Endodermal cell (in vitro differentiated cells): ENCODE measurements at places on chromosomes 4 and X.

GRCh38 chrX:119521246-119521645, 44.0 kb downstream of the STEEP1 start:
- DNase-seq: no peak

- DNase-seq: no peak
Measured at GRCh38 chr4:158001756-158002155, 171.1 kb downstream of the GASK1B start.

DNA sequence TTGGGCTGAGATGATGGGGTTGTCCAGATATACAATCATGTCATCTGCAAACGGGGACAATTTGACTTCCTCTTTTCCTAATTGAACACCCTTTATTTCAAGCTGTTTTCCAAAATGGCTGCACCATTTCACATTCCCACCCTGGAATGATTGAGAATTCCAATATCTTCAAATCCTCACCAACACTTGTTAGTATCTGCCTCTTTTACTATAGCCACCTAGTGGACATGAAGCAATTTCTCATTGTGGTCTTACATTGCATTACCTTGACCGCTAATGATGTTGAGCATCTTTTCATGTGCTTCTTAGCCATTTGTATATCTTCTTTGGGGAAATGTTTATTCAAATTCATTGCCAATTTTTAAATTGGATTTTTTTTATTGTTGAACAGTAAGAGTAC, 364.8 kb downstream of the SMARCA1 start:
- no peak for DNase-seq

DNA sequence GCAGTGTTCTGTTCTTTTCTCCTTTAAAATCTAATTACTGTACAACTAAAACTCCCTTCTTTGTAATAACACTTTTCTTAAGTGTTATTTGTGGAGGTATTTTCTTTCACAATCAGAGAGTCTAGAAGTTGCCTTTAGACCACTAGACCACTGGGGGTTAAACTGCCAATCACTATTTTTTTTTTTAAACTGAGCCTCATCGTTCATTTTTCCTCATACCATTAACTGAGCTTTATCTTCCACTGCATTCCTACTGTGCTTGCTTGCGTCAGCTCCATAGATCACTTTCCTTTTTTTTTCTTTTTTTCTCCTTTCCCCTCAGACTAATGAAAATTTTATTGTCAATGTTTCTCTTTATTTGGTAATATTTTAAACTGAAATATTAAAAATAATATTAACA, 310.6 kb downstream of the PDHA2 start:
- DNase-seq: no peak

GRCh38 chr4:138845054-138845453, 170.5 kb upstream of the NOCT start:
- peak; percentile 42 for DNase-seq

GRCh38 chr4:7787067-7787466, 152.6 kb downstream of the AFAP1 start:
- DNase-seq: no peak

DNA sequence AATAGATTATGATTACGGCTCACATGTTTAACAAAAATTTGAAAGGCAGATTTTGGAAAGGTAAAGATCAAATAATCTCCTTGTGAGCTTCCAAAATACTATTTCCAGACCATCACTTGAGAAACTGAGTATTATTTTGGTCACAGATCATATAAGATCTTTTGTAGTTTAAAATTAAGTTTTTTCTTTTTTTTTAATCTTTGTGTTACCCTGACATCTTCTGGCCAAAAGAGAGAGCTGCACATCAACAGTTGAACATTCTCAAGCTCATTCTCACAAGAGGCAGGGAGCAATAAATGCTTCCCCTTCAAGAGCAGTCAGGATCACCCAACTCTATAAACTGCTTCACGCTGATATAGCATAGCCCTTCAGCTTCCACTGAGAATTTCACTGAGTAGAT, 15.9 kb downstream of the TMEM192 start:
- no peak for DNase-seq

DNA sequence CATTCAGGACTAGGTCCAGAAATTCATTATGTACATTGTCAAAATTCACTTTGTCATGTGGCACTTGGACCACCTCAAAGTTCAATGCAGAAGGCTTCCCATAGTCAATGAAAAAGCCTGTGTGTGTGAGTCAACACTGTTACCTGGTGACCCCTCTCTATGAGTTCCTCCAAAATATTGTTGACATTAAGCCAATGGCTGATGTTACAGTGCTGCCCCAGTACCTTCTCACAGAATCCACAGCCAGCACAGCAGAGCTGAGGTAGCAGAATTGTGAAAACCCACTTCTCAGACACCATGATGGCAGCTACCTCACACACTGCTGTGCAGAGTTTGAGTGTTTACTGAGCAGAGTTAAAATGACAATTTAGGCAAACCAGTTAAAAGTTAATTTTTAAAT, 22.4 kb upstream of the UGT2B4 start:
- no peak for DNase-seq

GRCh38 chr4:54728368-54728767, 70.6 kb downstream of the KIT start:
- no peak for DNase-seq

DNA sequence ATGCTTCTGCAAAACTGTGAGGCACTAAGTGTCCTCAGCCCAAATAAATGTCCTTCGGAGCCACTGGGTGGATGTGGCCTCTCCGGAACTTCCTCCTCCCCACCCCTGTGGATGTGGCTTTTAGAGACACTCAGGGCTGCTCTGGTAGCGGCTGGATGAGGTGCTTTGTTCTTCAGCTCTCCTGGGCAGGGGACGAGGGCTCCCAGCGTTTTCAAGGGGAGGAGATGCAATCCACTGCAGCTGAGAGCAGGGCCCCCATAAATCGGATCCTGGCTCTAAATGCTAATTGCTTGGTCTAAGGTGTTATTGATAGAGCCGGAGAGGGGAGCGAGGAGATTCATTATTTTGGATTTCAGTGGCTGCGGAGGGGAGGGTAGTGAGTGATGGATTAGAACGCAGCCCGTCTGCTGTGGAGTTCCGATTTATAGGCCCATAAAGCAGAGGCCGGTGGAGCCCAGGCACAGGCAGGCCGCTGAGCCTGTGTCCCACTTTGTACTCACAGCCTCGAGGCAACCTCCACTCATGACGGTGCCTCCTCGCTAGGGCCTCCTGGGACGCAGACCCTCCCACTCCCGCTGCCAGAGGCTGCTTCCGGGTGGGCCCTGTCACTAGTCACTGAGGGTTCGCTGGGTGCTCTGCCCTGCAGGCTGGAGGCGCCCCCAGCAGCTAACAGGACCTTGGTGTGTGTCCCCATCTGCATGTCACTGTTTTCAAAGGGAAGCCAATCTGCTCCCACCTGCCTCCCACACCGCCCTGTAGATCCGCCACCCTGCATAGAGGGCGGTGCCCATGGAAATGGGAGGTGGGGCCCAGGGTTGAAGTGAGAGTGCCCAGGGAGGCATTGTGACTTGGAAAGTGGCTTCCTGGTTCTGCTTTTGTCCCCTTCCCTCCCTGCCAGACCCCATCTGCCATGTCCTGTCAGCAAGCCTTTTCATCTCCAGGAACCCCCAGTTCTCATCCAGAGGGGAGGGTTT, 135.4 kb upstream of the PSAPL1 start:
- no peak for DNase-seq

DNA sequence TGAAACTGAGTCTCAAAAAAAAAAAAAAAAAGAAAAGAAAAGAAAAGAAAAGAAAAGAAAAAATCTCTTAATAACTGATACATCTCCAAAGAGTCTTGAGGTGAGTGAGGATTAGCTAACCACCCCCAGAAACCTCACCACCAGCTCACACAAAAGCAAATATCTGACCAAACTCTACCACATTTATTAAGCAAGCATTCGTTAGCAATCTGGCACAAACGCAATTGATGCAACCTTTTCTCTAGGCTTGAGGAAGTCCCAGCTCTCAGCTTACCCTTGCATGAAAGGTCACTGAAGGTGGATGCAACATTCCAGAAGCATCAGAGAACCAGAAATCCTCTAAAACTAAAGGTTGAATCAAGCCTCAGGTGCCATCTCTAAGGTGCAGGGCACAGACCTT, 231.9 kb upstream of the BCOR start:
- no peak for DNase-seq

GRCh38 chr4:120881351-120881750, 41.2 kb downstream of the PRDM5 start:
- no peak for DNase-seq

GRCh38 chr4:176443646-176444409, 124.1 kb downstream of the SPCS3 start:
- no peak for DNase-seq

- DNase-seq: no peak
Measured at GRCh38 chr4:127896528-127896927, 15.8 kb downstream of the PLK4 start.

DNA sequence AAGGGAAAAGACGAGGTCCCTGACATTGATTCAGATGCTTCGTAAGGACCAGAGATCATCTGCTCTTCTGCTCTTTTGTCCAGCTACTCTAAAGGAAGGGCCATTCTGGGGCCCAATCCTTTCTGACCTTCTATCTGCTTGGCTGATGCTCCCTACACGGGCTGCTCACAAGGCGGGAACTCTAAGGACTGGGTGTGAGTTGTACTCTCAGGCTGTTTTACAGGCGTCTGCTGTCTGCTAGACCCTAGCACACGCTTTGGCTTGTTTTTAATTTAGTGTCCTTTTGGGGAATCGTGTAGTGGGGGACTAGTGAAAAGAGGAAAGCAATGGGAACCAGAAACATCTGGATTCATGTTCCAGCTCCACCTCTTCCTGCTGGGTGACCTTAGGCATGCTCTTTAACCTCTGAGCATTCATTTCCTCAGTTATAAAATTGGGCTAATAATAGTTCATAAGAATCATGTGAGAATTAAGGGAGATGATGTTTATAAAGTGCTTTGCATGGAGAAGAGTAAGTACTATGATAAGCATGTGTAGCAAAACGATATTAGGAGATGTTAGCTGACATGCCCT, 53.1 kb downstream of the CASP3 start:
- DNase-seq: no peak

GRCh38 chr4:2806390-2807355, 13.8 kb downstream of the SH3BP2 start:
- no peak for DNase-seq

- peak; percentile 93 for DNase-seq
Measured at GRCh38 chrX:137565921-137566745, at the start of gene ZIC3. Gene ZIC3 (plus strand): TSS chrX:137566127. CDS start chrX:137566692, 565 bp downstream.

DNA sequence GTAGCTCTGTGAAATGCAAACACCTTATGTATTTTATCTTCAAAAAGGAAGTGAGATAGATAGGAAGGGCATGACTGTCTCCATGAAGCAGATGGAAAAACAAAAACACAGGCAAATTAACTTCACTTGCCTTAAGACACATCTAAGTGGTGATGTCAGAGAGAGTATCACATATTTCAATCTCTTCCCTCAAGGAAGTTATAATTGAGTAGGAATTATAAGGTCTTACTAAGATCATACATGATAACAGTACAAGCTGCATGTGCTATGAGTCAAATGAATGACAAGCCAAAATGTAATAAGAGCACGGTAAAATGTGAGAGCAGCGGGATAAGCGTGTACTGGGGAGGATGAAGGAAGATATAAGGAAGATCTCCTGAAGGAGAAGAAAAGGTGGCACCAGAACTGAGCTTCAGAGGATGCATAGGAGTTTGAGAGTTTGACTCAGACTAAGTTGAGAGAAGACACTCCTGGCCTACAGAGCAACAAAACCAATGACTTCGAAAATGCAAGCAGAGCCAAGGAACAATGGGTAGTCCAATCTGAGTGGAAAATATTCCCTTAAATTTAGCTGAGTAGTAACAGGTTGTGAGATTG, 43.3 kb upstream of the GALNT7 start:
- DNase-seq: no peak

- DNase-seq: no peak
Measured at GRCh38 chr4:32455231-32455630, 1735.1 kb downstream of the PCDH7 start.

GRCh38 chrX:102684772-102685520, 27.3 kb upstream of the GPRASP2 start:
- no peak for DNase-seq

GRCh38 chr4:189804894-189805293, 135.8 kb upstream of the FRG1 start:
- DNase-seq: no peak
